ENCODE measurements at places on chromosomes 16 and 17. TPM values are rescaled to one million over a fixed set of nuclear protein-coding genes. Genes with fewer than 3 reads are reported as not detected.

GRCh38 chr17:21339011-21339410 lies 37.1 kb upstream of the KCNJ12 start:
- DNase-seq, result no peak

DNA sequence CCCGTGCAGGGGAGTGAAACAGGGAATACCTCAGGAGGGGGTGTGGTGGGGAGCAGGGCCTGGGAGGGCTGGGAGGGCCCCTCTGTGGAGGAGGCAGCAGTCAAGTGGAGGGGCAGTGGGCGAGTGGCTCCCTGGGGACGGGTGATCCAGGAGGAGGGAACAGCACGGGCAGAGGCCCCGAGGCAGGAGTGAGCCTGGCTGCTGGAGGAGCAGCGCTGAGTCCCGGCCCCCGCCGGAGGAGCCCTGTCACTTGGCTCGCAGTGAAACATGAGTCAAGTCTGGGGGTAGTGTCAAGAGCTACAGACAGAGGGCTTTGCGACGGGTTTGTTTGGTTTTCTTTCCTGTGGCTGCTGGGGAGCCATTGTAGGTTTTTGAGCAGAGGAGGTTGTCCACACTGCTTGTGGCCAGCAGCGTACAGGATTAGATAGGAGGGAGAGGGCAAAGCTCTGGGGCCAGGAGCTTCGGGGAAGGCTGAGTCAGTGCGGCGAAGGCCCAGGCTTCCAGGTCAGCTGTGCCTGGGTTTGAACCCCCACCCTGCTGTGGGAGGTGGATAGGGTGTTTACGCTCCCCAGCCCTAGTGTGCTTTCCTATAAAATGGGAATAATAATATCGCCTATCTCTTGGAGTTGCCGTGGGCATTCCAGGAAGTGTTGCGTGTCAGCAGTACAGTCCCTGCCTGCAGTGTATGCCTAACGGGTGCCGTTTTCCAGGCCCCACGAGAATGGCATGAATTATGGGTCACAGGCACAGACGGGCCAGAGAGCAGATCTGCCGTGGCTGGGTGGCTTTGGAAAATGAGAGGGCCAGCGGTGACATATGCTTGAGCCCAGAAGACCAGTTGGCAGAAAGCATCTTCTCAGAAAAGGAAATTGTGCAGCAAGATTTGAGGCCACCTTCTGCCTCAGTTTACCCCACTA lies 115.9 kb upstream of the CIBAR2 start:
- peak; percentile 38 for DNase-seq

DNA sequence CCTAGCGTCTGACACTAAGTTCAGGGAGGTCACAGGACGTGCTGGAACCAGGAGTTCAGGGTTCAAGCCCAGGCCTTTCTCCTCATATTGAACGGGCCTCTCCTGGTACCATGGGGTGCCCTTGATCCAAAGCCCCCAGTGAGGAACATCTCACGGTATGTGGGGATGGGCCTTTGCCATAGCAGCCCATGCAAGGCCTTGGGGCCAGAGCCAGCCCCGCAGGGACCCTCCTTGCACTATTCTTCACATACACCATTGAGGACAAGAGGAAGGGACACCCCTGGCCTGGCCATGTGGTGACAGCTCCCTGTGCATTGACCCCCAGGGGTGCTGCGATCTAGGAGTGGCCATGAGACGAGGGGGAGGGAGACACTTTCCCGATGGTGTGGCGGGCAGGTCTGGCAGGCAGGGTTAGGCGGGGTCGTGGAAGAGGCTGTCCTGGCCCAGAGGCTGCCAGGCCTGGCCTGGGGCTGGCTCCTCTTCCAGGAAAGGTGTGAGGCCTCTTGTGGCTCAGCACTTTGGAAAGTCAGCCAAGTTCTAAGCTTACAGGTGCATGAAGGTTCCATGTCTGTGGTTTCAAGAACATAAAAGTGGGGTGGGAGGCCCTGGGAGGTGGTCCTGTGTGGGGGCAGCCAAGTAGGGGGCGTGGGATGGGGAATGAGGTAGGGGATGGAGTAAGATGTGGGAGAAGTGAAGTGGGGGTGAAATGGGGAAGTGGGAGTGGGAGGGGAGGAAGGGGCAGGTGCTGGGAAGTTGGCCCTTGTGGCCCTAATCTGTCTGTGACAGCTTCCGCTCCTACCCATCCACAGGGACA lies 88.7 kb upstream of the CBX4 start:
- no peak for DNase-seq

- DNase-seq, result no peak
Measured at GRCh38 chr16:4613636-4614570, 785 bp downstream of the UBALD1 start.

CHAD gene
- not detected for total RNA-seq

- no peak for DNase-seq
Measured at GRCh38 chr17:48149787-48150463, 42.4 kb downstream of the SNX11 start.

DNA sequence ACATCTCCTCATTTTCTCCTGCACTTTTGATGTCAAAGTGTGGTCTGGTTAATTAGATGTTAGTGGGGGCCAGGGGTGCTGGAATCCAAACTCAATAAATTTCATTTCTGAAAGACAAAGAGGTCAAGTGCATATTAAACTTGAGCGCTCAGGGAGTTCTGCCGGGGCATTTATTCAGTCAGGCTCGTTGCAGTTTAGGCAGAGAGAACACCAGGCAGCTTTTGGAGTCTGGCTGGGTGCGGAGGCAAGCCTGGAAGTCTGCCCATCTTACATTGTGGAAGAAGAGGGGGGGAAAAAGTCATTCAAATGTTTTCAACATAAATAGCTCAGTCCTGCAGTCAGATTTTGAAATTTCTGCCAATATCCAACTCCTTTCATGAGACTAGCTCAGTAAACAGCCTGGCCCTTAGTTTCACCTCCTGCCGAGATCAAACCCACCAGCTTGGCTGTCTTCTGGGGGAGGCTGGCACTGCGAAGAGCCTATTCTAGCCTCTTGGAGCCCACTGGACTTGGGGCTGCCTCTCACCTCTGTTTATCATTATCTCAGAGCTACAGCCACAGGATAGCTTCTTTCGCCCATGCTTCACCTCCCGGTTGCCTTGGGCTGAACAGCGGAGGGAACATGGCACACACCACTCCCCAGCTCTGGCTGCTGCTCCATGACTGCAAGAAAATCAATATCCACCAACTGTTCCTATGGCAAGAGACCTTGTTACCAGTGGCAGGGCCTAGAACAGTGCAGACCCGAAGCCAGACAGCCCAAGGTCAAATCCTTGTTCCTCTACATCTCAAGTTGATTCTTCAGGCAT lies 177.4 kb upstream of the CDH5 start:
- no peak for DNase-seq

DNA sequence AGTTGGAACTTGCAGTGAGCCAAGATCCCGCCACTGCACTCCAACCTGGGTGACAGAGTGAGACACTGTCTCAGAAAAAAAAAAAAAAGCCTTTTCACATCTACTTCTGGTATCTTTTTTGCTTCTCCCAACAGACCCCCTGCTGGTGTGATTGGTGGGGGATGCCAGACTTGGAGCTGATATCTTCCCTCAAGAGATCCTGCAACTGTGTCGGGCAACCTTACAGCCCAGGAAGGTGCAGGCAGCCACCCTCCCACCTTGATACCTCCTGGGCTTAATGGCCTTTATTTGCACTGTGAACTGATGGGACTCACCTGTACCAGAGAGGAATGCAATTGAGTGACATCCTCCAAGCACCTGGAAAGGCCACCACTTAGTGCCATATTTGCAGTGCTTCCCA lies 142.3 kb downstream of the RGS9 start:
- DNase-seq, result no peak

DNA sequence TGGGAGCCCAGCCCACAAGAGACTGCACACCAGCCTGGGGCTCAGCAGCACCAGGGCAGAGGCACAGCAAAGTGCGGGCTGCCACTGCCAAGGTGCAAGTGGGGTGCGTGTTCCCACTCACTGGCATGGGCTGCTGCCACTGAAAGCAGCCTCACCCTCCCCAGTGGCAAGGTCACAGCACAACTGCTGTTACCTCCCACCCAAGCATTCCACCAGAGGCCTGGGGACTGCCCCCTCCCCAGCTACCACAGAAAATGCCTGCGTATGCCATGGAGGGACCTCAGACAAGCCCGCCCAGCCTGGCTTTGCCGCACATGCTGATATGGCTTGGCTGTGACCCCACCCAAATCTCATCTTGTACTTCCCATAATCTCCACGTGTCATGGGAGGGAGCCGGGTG lies 33.1 kb downstream of the MEAK7 start:
- no peak for DNase-seq

- DNase-seq, result peak; percentile 20
Measured at GRCh38 chr17:15262291-15263205, 2.6 kb downstream of the PMP22 start.

TBC1D28 gene
- total RNA-seq, result 0.53 TPM

CMTM3 gene
- 1.1 TPM for total RNA-seq

WFDC1 gene
- not detected for total RNA-seq

DNA sequence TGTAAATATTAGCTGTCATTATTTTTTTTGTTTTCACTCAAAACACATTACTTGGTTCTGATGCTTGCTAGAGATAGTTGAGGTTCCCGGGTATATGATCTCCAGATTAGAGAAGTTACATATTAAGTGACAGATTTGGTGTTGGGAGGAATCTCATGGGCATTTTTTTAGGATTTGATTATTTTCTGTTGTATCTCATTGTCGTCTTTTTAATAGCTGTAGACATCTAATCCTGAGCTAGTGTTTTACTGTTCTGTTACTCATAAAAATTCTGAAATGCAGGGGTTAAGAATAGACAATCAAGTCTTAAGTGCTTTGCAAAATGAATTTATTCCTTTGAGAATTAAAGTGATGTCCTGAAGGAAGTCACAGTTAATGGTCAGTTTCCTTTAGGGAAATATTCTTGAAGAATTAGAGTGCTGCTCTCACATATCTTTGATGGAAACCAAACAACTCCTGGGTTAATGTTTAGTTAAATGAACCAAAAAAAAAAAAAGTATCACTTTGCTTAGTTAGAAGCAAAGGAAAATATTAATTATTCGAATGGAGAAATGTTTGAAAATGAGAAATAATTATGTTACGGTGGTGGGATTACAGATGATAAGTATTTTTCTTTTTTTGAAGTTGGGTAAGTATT lies 251.7 kb upstream of the CACNG5 start:
- DNase-seq, result no peak

- DNase-seq, result peak; percentile 77
Measured at GRCh38 chr16:10871157-10871991, 5.6 kb upstream of the CIITA start.

- DNase-seq, result peak; percentile 6
Measured at GRCh38 chr16:6105115-6105514, 1007.5 kb upstream of the EEF2KMT start.

- peak; percentile 27 for DNase-seq
Measured at GRCh38 chr17:44464037-44464436, 39.2 kb downstream of the GPATCH8 start.

ST6GALNAC2 gene
- 64.4 TPM for total RNA-seq

C17orf100 gene
- 0.13 TPM for total RNA-seq

DNA sequence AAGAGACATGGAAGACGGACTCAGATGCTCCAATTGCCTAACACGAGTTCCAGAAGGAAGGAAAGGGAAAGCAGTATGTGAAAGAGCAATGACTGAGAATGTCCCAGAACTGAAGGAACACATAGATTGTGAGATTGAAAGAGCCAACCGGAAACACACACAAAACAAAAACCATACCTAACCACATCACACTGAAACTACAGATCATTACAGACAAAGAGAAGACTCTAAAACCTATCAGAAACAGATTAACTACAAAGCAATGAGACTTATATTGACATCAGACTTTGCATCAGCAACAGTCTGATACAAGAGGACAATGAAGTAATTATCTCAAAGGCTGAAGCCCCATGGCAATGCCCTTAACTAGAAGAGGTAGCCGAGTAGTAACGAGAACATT lies 45.6 kb upstream of the CLEC18B start:
- no peak for DNase-seq

- DNase-seq, result peak; percentile 71
Measured at GRCh38 chr17:72850410-72851118, 241.9 kb downstream of the SLC39A11 start.

GRCh38 chr17:3213001-3213400 lies 5.5 kb downstream of the OR1A1 start:
- DNase-seq, result no peak

CYBA gene
- total RNA-seq, result 181 TPM

DNA sequence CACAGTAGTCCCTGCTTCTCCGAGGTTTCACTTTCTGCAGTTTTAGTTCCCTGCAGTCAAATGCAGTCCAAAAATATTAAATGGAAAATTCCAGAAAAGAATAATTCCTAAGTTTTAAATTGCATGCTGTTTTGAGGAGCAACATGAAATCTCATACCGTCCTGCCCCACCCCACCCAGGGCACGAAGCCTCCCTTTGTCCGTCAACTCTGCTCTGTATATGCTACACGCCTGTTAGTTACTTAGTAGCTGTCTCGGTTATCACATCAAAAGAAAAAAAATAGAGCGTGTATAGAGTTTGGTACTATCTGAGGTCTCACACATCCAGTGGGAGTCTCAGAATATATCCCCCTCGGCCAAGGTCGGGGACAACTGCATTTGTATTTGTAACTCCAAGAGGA lies 129.4 kb upstream of the NOL11 start:
- DNase-seq, result no peak

GRCh38 chr16:56479469-56479868 lies 28.1 kb downstream of the OGFOD1 start:
- no peak for DNase-seq

DNA sequence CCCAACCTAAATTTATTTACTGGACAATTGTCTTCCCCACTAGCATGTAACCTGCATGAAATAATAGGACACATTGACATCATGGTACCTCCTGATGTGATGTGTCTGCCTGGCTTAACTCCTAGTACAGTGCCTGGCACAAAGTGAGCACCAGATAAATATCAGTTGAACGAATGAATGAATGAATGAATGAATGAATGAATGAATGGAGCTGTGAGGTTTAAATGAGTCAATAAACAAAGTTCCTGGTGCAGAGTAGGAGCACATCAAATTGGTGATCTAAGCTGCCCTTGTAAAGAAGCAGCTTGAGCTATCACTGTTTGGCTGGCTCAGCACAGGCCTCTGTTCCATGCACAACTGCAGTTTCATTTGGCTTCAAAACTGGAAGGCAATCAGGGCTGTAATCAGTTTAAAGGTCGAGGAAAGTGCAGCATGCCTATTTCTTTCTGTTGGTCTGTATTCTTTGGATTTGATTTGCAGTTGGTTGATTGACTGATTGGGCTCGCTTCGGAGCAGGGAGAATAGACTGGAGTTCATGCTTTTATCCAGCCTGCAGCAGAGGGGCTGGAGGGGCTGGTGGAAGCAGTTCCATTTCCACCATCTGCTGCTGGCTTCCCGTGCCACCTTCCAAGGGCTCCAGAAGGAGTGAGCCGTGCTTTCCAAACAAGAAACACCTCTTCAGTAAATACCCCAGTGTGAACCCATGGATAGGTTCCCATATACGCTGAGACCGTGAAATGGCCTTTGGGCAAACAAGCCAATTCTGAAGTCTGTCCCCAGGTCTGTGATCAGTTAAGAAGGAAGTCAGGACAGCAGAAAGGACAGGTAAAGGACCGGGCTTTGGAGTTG lies 54.6 kb downstream of the GPRC5B start:
- DNase-seq, result no peak
